ENCODE measurements at places on chromosomes 13 and 19. TPM values are rescaled to one million over a fixed set of nuclear protein-coding genes. Genes with fewer than 3 reads are reported as not detected.
A peak's percentile ranks its signal among the peaks of the same experiment; 100 is the strongest.

The VSTM1 gene
- not detected for total RNA-seq

The OR10H3 gene
- total RNA-seq, result not detected

The OR4F17 gene
- total RNA-seq, result not detected

The MEDAG gene
- 5.6 TPM for total RNA-seq

The MBD3L2 gene
- total RNA-seq, result not detected

The TEX29 gene
- total RNA-seq, result not detected

GRCh38 chr19:1094655-1094977 lies 559 bp downstream of the POLR2E start:
- peaks cover 40% of the 10 kb centered on the region for H3K4me1 ChIP-seq
- no peak overlapping the region for H3K27ac ChIP-seq
- peak overlapping the region; percentile 85 for H3K4me3 ChIP-seq
- no peaks in the 10 kb centered on the region for H3K27me3 ChIP-seq
- no peaks in the 10 kb centered on the region for H3K36me3 ChIP-seq
- no peak for DNase-seq

DNA sequence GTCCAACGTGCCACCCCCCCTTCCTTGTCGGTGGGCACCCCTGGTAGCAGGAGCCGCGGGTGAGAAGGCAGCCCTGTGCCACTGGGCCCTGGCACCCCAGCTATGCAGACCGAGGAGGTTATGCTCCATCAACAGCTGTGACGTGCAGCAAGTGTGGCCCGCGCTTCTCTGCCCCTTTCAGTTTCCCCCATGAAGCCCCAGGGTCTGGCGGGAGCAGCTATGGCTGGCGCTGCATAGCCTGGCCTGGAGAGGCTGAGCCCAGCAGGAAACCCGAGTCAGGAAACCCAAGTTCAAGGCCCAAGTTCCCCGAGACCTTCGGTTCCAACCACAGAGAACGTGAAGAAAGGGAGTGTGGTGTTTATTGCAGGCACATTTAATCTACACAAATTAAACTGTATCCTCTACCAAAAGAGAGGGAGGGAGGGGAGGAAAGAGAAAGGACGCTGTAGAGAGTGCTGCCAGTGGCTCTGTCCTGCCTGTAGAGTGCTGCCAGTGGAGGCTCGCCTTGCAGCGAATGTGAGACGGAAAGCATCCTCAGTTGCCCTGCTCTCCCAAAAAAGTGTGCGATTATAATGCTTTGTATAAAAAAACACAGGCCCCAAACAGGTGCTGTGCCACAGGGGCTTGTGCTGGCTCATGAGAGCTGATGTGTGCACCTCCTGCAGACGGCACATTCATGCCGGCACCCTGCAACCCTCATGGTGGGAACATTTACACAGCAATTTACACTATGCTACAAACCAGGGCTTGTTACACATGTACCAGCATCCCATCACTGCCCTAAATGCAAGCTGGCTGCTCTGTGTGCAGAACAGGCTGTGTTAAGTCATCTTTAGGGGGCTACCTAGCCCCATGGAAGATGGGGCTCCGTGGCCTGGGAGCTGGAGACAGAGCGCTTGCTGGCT lies 16.3 kb downstream of the POP4 start:
- no peak overlapping the region for H3K27ac ChIP-seq
- H3K27me3 ChIP-seq, result no peaks in the 10 kb centered on the region
- no peak for DNase-seq
- H3K4me3 ChIP-seq, result no peak overlapping the region
- no peaks in the 10 kb centered on the region for H3K4me1 ChIP-seq

GRCh38 chr13:99296398-99296797 lies 10.8 kb downstream of the GPR183 start:
- H3K4me3 ChIP-seq, result no peak overlapping the region
- H3K27me3 ChIP-seq, result no peaks in the 10 kb centered on the region
- no peak for DNase-seq
- peaks cover 83% of the 10 kb centered on the region for H3K4me1 ChIP-seq
- H3K27ac ChIP-seq, result no peak overlapping the region

GRCh38 chr13:44778761-44779484 lies 202.8 kb upstream of the TSC22D1 start:
- no peaks in the 10 kb centered on the region for H3K27me3 ChIP-seq
- no peaks in the 10 kb centered on the region for H3K4me1 ChIP-seq
- no peak overlapping the region for H3K27ac ChIP-seq
- H3K4me3 ChIP-seq, result no peak overlapping the region
- H3K36me3 ChIP-seq, result no peaks in the 10 kb centered on the region
- no peak for DNase-seq

- H3K27me3 ChIP-seq, result no peaks in the 10 kb centered on the region
- H3K4me3 ChIP-seq, result no peak overlapping the region
- H3K4me1 ChIP-seq, result no peaks in the 10 kb centered on the region
- DNase-seq, result no peak
Measured at GRCh38 chr13:24624801-24625231, 55.4 kb upstream of the ATP12A start.

DNA sequence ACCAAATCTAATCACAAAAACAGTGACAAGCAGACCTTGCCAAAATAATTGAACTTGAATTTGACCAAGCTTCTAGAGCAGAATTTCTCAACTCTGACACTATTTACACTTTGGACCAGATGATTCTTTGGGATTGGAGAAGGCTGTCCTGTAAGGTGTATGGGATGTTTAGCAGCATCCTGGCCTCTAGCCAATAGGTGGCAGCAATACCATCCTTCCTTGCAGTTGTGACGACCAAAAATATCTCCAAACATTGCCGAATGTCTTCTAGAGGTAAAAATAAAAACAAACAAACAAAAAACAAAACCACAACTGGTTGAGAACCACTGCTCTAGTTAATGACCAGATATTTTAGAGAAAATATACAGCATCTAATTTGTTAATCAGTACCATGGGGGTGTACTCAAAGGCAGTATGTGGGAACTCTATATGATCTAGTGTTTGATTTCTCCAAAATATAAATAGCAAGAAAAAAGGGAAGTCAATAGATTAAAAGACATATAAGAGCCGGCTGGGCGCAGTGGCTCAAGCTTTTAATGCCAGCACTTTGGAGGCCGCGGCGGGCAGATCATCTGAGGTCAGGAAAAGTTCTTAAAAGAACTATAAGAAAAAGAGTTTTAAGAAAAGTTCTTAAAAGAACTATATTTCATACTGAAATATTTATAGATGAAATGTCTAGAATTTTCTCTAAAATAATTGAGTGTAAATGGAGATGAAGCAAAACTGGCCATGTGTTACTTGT lies 60.9 kb upstream of the ZNF527 start:
- no peak overlapping the region for H3K4me3 ChIP-seq
- H3K36me3 ChIP-seq, result no peaks in the 10 kb centered on the region
- peaks cover 11% of the 10 kb centered on the region for H3K4me1 ChIP-seq
- H3K27ac ChIP-seq, result no peak overlapping the region
- no peaks in the 10 kb centered on the region for H3K27me3 ChIP-seq

- H3K27me3 ChIP-seq, result no peaks in the 10 kb centered on the region
- H3K4me1 ChIP-seq, result no peaks in the 10 kb centered on the region
- no peaks in the 10 kb centered on the region for H3K36me3 ChIP-seq
- H3K27ac ChIP-seq, result no peak overlapping the region
- no peak for DNase-seq
- H3K4me3 ChIP-seq, result no peak overlapping the region
Measured at GRCh38 chr13:64078025-64078424, 2662.4 kb upstream of the PCDH20 start.

DNA sequence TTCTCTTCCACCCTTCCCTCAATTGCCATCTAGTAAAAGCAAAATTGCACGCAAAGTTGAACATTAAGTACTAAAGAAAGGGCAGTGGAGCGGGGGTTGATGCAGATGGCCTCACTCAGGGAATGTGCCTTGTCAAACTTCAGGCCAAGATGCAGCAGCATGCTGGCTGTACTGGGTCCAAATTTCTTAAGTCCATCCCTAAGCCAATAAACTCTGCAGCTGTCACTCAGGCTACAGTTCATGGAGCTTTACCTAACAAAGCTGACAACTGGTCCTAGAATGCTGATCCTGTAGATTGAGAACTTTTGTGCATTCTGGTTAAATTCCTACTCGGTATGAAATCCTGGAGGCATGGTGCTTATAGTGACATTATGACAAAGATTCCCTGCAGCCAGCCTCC lies 88.4 kb downstream of the FOXO1 start:
- no peaks in the 10 kb centered on the region for H3K36me3 ChIP-seq
- DNase-seq, result no peak
- no peak overlapping the region for H3K27ac ChIP-seq
- no peaks in the 10 kb centered on the region for H3K27me3 ChIP-seq
- H3K4me3 ChIP-seq, result no peak overlapping the region

GRCh38 chr19:36837176-36837905 lies 846 bp downstream of the ZNF790 start:
- H3K4me1 ChIP-seq, result peaks cover 11% of the 10 kb centered on the region
- no peaks in the 10 kb centered on the region for H3K27me3 ChIP-seq
- H3K36me3 ChIP-seq, result peaks cover 33% of the 10 kb centered on the region
- peak overlapping the region; percentile 76 for H3K4me3 ChIP-seq

DNA sequence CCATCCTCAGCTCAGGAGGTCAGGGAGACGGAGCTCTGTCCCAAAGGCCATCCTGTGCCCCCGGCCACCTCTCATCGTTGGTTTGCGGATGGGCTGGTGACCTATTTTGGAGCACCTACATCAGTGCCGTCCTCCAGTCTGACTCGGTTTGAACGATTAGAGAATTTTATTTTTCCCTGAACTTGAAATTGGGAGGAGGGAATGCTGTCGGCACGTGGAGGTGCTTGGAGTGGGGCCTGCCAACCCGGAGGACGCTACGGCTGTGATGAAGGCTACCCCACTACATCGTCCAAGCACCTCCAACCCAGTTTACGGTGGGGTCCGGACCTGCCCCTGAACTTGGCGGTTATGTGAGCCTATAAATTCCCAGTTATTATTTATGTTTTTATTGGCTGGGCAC lies 3.0 kb upstream of the ZNF554 start:
- H3K27ac ChIP-seq, result no peak overlapping the region
- no peaks in the 10 kb centered on the region for H3K27me3 ChIP-seq
- H3K4me3 ChIP-seq, result no peak overlapping the region
- H3K36me3 ChIP-seq, result peaks cover 25% of the 10 kb centered on the region
- no peak for DNase-seq

GRCh38 chr19:35353635-35354034 lies 4.6 kb upstream of the FFAR3 start:
- H3K4me1 ChIP-seq, result peaks cover 7% of the 10 kb centered on the region
- no peak overlapping the region for H3K4me3 ChIP-seq
- no peak overlapping the region for H3K27ac ChIP-seq
- no peaks in the 10 kb centered on the region for H3K36me3 ChIP-seq
- DNase-seq, result no peak
- H3K27me3 ChIP-seq, result no peaks in the 10 kb centered on the region

GRCh38 chr19:42048992-42049391 lies 21.0 kb downstream of the GRIK5 start:
- H3K36me3 ChIP-seq, result no peaks in the 10 kb centered on the region
- no peak overlapping the region for H3K4me3 ChIP-seq
- H3K27ac ChIP-seq, result no peak overlapping the region
- DNase-seq, result no peak

DNA sequence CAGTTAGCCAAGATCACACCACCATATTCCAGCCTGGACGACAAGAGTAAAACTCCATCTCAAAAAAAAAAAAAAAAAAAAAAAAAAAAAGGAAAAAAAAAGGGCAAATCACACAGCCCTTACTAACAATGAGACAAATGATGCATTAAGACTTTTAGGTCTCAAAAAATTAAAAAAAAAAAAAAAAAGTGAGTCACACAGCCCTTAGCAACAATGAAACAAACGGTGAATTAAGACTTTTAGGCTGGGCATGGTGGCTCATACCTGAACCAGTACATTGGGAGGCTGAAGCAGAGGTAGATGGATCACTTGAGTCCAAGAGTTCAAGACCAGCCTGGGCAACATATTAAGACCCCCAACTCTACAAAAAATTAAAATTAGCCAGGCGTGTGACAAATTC lies 32.4 kb upstream of the EIF3G start:
- no peaks in the 10 kb centered on the region for H3K4me1 ChIP-seq
- H3K27ac ChIP-seq, result no peak overlapping the region
- H3K4me3 ChIP-seq, result no peak overlapping the region

GRCh38 chr13:67048084-67048820 lies 181.9 kb downstream of the PCDH9 start:
- no peaks in the 10 kb centered on the region for H3K27me3 ChIP-seq
- peaks cover 13% of the 10 kb centered on the region for H3K4me1 ChIP-seq
- H3K27ac ChIP-seq, result no peak overlapping the region

DNA sequence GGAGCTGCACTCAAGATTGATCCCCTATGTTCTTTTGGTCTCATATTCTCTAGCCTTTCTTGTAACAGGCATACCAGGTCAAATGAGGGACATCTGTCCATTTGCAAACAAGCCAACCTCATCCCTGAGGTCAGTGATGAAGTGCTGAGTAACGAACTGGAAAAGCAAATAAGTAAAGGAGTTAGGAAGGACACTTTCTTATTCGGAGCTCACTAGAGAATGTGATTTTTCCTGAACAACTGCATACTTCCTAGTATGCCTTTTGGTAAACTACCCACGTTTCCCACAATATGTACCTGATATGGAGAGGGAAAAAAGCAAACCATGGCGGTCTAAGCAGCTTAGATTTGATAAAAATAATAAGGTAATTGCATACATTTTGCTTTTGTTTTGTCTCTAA lies 91.0 kb upstream of the MYCBP2 start:
- H3K27me3 ChIP-seq, result no peaks in the 10 kb centered on the region
- H3K36me3 ChIP-seq, result no peaks in the 10 kb centered on the region
- no peak overlapping the region for H3K27ac ChIP-seq
- no peaks in the 10 kb centered on the region for H3K4me1 ChIP-seq

DNA sequence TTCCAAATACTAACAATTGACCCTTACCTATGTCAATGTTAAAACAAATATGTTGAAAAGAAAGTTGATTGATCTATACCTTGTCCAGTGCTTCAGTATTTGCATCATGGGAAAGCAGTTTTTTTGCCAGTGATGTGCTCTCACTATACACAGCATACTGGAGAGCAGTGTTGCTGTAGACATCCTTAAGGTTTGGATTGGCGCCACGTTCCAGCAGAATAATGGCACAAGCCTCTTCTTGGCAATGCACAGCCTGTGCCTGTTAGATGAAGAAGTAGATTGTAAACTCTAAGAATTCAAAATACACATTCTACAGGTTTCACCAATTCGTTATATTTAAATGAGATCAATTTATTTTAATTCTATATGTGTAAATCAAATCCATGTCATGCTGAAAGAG lies 43.9 kb upstream of the C1QTNF9B start:
- no peaks in the 10 kb centered on the region for H3K36me3 ChIP-seq
- no peaks in the 10 kb centered on the region for H3K4me1 ChIP-seq
- H3K27ac ChIP-seq, result no peak overlapping the region
- DNase-seq, result no peak
- H3K4me3 ChIP-seq, result no peak overlapping the region
